ENCODE measurements at places on chromosomes 7 and 10.

- DNase-seq = peak; percentile 62
Observed at GRCh38 chr10:46319389-46319788, 32.6 kb downstream of the ANTXRL start.

DNA sequence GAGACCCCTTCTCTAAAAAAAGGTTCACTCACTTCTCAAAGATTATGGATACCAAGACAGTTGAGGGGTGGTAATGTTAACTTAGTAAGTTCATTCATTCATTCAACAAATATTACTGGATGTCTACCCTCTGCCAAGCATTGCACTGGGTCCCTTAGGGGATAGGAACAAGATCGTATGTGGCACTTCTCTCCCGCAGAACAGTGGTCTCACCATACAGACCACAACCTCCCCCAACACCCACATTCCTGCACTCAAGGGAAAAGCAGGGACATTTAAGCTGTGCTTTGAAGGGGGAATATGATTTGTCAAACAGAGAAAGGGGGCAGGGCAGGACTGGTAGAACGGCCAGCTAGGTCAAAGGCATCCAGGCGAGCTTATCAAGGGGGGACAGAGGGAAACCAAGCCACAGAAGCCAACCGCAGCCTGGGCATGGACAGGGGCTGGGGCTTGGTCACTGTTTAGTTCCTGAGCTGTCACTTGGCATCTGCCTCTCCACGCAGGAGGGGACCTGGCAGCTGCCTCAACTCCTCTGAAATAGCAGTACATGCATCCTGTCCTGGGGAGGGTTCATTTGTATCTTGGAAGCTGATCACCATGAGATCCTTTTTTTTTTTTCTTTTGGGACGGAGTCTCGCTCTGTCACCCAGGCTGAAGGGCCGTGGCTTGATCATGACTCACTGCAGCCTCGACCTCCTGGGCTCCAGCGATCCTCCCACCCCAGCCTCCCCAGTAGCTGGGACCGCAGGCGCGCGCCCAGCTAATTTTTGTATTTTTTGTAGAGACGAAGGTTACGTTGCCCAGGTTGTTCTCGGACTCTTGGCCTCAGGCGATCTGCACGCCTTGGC is 949 bp upstream of the CLIP2 start:
- no peak for DNase-seq

GRCh38 chr10:131556061-131556896 is 244.8 kb upstream of the TCERG1L start:
- DNase-seq = no peak

DNA sequence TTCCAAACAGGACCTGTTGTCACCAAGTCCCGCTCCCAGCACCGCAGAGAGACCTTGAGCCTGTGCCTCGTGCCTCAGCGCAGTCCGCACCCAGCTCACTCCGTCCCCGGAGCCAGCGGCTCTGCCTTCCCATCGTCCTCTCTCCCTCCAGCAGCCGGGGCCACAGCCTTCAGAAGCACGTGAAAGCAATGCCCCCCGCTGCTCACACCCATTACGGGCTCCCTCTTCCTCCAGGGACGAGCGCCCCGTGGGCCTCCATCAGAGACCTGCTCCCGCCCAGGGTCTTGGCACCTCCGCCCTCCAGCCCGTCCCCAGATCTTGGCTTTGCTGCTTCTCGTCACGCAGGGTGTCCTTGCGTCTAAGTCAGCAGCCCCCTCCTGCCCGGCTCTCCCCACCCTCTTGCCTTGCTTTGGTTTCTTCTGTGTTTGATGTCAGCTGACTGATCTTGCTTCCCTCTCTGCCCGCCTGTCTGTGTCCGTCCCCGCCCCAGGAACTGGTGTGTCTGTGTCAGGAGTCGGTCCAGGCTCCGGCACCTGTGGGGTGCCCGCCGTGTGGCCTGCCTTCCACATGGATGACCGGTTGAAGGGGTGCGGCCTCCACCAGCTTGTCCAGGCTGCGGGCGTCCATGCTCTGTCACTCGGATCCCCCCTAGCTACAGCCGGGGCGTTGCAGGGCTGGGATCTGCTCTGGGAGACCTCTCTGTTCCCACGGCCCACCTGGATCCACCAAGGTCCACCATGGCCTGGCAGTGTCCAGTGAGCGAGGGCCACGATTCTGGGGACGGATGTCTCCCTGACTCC is 61.9 kb downstream of the FOXL3 start:
- DNase-seq = no peak

- no peak for DNase-seq
Observed at GRCh38 chr10:121721257-121721656, 123.0 kb upstream of the FGFR2 start.

DNA sequence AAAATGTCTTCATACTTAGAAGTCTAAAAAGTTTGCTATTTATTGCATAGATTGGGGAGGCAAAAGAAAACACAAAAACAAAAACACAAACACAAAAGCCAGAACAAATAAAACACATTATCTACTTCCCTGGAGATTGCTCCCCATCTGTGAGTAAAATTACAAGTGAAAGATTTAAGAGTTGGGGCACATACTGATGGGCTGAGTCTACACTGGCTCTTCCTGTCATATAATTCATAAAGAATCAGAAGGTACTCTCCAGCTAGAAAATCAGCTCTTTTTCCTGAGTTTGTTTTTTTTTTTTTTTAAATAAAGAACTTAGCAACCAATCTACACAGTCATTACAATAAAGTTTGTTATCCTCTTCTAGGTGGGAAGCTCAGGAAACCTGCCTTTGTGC is 192.4 kb upstream of the LRRN3 start:
- no peak for DNase-seq

GRCh38 chr7:42739638-42740037 is 172.2 kb downstream of the C7orf25 start:
- DNase-seq = no peak

GRCh38 chr10:59374916-59375315 is 12.6 kb upstream of the FAM13C start:
- no peak for DNase-seq

- DNase-seq = peak; percentile 81
Observed at GRCh38 chr7:116249969-116250553, 39.7 kb downstream of the TES start.

- peak; percentile 21 for DNase-seq
Observed at GRCh38 chr7:14950013-14950412, 47.5 kb upstream of the DGKB start.

DNA sequence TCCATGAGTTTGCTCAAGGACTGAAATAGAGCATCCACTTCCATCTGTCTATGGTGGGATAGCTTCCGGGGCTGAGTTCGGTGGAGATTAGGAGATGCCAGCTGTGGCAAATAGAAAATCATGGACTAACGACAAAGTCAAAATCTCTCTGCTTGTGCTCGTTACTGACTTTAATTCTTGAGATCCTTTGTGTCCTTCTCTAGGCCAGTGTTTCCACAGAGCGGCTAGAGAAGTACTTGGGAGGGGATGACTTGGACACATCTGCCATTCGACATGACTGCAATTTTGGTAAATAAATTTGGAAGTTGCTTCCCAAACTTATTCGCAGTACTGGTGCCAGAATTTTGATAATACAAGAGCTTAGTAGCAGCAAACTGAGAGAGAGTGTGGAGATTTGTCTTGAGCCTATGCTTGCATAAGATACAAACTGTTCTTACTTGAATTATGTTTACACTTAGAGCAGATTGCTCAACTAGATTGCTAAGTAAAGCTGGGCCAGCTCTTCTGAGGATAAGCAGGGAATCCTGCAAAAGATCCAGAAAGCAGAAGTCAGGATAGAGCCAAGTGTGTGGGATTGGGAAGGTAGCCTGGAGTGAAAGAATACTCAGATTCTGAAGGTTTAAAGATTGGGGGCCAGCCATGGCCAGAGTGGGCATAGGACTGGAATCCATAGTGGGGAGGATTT is 27.6 kb downstream of the ABCC2 start:
- peak; percentile 94 for DNase-seq

Data from amniotic epithelial cell (primary cell).